ENCODE measurements at places on chromosomes 6 and 20. TPM values are rescaled to one million over a fixed set of nuclear protein-coding genes. Genes with fewer than 3 reads are reported as not detected.

Gene GPX5
- not detected for total RNA-seq

Gene PRPF6
- total RNA-seq = 70.8 TPM

Gene EPPIN
- total RNA-seq = not detected

Gene CCDC170
- total RNA-seq = 0.11 TPM

Gene GJE1
- total RNA-seq = not detected

Gene C6orf52
- total RNA-seq = 4.6 TPM

Gene SERPINB1
- 14.1 TPM for total RNA-seq

Gene CST2
- total RNA-seq = not detected

DNA sequence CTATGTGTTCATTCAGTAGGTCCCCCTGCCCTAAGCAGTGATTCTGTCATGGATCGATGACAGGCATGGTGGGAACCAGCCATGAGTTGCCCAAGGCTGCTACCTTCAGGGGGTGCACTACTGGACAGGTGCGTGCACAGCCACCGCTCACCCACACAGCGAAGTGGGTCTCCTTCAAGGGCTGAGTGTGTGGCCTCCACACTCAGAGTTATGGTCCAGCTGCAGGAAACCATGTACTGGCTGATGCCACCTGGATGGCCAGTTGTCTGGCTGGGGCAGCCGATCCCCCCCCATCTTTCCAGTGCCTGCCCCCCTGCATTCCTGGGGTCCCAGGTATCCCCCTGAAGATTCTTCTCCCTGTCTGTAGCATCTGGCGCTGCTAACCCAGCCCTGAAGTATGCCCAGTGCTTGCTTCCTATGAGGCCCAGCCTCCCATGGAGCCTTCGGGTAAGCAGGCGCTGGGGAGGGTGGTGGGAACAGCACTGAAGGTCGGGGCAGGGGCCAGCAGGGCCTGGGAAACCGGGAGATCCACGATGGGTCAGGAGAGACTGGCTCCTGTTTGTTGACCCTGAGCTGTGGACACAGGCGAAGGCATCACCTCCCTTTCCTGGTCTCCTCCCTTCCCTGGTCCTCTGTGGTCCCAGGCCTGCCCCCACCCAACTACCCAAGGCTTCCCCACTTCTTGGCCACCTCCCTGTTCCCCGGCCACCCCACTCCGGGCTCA is 106.0 kb downstream of the VEGFA start:
- DNase-seq = no peak

DNA sequence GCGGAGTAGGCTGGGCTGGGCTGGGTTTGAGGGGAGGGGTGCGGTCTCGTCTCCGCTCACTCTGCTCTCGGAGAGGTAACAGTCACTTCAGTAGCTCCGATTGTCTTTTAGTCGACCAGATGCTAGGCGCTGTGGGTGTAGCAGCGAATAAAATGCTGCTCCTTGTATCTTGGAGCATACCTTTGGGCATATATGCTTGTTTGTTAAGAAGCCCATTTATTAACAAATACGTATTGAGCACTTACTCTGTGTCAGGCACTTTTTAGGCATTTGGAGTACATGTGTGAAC is 545 bp downstream of the ACTR5 start:
- DNase-seq = peak; percentile 90

- DNase-seq = peak; percentile 53
These were observed at the start of gene STXBP5 for GRCh38 chr6:147204060-147204785. TSS of gene STXBP5 (plus strand) at chr6:147204417. CDS start at chr6:147204533, 116 bp downstream.

DNA sequence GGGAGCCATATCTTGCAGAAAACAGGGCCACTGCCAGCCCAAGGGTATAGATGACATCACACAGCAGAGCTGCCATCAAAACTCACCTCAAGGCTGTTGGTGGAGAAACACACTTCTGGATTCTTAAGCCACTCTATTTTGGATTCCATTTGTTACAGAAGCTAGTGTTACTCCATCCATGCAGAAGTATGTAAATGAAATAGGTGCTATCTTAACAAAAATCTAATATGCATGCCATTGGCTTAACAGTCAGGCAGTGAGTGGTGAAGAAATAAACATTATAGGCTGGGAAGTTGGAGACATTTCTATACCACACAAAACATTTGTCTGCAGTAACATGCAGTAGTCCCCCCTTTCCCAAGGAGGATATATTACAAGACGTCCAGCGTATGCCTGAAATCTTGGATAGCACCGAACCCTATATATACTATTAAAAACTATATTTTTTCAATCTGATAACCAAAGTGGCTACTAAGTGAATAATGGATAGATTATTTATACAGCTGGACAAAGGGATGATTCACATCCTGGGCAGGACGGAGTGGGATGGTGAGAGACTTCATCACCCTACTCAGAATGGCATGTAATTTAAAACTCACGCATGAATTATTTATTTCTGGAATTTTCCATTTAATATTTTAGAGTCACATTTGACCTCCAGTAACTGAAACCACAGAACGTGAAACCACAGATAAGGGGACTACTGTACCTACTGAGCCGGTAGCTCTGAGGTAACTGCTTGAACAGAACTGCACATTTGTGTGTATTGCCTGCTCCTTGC is 160.0 kb upstream of the PLN start:
- no peak for DNase-seq

- DNase-seq = peak; percentile 91
These were observed at the start of gene PPP1R16B for GRCh38 chr20:38805502-38805957. TSS of gene PPP1R16B (plus strand) at chr20:38805697. CDS start at chr20:38835926, 30,229 bp downstream.

DNA sequence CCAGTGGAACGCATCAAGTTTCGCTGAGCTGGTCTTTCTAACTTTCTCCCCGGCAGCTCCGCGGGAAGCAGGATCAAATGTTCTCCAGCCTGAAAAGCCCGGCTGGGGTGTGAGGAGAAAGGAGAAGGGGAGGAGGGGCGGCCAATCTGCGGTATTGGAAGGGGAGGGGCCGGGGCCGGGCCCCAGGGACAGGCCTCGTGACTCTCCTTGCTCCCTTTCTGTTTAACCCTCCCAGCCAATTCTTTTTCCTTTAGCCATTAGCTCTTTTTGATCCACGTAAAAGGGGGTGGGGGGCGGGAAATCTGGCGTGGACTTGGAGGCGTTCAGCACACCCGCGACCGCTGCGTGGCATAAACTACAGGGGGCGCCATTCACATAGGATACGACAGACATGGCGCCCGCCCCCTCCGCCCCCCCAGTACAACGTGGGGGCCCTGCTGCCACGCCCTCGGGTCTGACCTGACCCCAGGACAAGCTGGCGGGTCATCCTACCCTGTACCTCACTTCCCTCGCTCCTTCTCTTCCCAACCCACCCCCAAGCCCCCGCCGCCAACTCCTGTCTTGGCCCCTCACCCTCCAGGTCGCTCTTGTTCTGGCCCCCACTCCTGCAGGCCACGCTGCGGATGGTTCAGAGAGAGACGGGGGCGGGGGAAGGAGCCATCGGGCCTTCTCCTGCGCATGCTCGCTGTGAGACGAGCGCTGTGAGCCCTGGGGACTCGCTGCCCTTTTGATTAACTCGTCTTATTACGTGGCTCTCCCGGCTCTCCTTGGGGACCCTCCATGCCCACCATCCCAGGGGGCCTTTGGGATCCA is 7.8 kb upstream of the MDGA1 start:
- peak; percentile 96 for DNase-seq

DNA sequence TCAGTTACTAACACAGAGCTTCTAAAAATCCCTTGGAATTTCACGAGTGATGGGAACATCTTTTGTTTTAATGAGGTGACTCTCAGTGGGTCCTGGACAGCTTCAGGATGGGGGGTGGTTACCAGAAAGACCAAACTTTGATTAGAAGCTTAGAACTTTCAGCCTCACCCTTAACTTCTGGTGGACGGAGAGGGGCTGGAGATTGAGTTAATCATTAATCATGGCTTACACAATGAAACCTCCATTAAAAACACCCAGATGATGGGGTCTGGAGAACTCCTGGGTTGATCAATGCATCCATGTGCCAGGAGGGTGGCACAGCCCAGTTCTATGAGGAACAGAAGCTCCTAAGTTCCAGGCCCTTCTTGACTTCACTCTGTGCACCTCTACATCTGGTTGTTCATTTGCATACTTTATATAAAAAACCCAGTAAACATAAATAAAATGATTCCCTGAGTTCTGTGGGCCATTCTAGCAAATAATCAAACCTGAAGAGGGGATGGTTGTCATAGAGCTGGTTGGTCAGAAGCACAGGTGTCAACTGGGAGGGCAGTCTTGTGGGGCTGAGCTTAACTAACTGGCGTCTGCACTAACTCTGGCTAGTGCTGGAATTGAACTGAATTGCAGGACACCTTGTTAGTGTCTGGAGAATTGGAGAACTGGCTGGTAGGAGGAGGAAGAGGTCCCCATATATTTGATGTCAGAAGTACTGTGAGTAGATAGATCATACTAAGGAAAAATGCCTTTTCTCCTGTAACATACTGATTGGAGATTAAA is 10.3 kb downstream of the RMND1 start:
- DNase-seq = no peak

GRCh38 chr6:14211562-14211942 is 94.0 kb downstream of the CD83 start:
- DNase-seq = peak; percentile 68

DNA sequence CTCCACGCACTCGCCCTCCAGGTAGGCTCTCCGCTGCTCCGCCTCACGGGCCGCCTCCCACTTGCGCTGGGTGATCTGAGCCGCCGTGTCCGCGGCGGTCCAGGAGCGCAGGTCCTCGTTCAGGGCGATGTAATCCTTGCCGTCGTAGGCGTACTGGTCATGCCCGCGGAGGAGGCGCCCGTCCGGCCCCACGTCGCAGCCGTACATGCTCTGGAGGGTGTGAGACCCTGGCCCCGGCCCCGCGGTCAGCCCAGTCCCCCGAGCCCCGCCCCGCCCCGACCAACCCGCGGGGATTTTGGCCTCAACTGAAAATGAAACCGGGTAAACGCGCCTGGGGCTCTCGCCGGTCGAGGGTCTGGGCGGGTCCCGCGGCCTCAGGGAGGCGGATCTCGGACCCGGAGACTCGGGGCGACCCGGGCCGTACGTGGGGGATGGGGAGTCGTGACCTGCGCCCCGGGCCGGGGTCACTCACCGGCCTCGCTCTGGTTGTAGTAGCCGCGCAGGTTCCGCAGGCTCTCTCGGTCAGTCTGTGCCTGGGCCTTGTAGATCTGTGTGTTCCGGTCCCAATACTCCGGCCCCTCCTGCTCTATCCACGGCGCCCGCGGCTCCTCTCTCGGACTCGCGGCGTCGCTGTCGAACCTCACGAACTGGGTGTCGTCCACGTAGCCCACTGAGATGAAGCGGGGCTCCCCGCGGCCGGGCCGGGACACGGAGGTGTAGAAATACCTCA is 598 bp downstream of the HLA-B start:
- peak; percentile 77 for DNase-seq

GRCh38 chr20:22429175-22430153 is 154.9 kb downstream of the FOXA2 start:
- no peak for DNase-seq

DNA sequence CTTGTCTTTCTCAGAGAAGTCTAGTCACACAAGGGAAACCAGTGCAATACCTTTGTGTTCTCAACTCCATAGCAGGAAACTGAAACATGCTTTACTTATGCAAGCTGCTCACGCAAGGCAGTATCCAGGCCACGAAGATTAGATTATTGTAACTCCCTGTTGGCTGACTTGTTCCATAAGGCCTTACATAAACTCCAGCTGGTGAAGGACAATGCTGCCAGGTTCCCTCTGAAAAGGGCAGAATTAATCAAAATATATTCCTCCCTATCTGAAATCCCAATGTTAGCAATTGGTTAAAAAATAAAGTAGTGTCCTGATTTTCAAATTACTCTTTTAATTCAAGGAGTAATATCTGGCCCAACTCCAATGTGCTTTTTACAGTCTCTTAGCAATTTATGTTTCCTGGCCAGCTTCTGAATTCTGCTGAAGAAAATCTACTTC is 966.6 kb downstream of the HACE1 start:
- DNase-seq = no peak

DNA sequence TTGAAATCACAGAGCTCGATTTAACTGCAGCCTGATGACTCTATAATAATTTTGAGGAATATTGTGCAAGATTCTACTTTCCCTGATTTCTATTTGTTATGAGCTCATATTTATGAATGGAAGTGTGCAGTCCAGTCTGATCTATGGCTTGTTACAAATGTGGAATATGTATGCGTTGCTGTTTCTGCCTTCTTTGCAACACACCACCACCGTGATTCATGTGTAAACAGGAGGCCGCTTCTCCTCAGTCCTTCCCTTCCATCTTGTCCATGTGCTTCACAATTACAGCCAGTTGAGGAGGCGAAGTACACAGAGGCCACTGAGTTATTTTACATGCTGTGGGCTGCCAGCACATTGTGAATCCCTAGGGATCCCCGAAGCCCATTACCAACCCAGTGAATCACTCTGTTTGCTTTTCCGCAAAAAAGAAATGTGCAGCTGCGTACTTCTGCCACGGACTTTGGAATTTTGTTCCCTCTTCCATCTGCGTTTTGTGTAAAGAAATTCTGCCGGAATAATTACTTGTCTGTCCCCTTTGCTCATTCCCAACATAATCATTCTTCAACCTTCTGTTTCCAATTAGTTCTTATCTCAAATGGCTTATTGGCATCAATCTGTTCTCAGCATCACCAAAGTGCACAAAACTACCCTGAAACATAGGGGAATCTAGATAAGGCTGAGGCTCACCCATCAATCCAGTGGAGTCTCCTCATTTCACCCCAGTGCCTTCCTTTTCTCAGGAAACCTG is 551.6 kb upstream of the CITED2 start:
- no peak for DNase-seq

- DNase-seq = no peak
These were observed 126.6 kb upstream of the SPACA1 start for GRCh38 chr6:87921034-87921433.

DNA sequence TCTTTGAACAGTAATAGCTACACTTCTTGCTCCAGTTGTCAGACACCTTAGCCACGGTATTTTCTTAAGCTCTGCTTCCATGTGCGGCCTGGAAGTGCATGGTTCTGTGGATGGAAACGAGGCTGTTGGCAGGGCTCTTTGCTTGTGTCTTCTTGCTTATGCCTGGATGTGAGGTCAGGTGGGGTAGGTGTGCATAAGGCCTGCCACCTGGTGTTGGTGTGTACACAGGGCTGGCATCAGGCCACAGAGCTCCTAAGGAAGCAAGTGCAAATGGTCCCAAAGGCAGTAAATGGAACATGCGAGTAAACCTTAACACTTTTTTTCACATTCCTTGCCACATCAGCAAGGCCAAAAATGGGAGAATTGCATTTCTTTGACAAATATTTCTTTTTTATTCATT is 158.1 kb upstream of the GMDS start:
- no peak for DNase-seq

GRCh38 chr6:33171016-33171879 is 21.0 kb downstream of the COL11A2 start:
- peak; percentile 62 for DNase-seq
